ENCODE measurements at places on chromosomes 6 and 20.

DNA sequence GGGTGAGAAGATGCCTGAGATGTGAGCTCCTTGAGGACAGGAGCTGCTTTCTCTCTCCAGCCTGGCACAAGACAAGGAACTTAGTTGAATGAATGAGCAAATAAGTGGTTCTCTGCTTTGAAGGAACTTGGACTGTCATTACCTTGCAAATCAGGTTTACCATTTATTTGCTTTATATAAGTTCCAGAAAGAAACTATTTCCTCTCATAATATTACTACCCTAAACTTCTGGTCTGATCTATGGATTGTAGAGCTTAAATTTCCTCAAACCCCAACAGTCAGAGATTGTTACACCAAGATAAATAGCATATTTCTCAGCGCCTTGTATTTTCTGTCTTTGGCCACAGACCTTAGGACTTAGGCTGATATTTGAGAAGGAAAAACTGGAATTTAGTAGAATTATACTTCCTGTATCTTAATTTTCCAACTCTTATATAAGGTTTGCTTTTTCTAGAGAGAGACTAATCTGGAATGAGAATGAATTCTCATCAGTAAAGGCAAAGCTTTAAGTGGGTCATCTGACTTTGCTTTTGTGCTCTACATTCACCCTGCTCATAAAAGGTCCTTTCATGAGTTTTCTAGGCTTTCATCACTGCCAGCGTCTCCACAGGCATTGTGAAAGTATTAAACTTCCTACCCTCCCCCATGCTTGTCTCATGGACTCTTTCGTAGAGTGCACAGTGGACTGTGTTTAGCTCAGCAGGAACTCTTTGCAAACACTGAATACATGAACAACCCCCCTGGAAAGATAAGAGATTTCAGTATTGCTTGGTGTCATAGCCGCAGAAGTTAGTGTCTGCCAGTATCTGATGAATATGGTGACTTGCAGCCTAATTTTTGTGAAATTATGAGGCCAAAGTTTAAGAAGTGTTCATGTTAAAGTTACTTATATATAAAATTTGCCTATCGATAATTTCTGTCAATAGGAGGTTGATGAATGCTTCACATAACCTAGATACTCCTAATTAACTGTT, 74.0 kb downstream of the PTPRA start:
- no peak for DNase-seq

GRCh38 chr20:38242848-38243708, 17.5 kb downstream of the KIAA1755 start:
- DNase-seq: no peak

- no peak for DNase-seq
Measured at GRCh38 chr6:134720353-134721059, 229.4 kb downstream of the ALDH8A1 start.

- DNase-seq: no peak
Measured at GRCh38 chr6:119395192-119395591, 45.6 kb upstream of the MAN1A1 start.

- no peak for DNase-seq
Measured at GRCh38 chr20:23287354-23288190, 63.0 kb upstream of the NXT1 start.

- DNase-seq: peak; percentile 60
Measured at GRCh38 chr6:41278699-41279405, 7.6 kb downstream of the TREM1 start.

GRCh38 chr20:23296841-23297701, 53.5 kb upstream of the NXT1 start:
- no peak for DNase-seq
